CMK (cell line): ENCODE measurements at places on chromosomes 16 and 17.

- DNase-seq: no peak
Measured at GRCh38 chr17:76547183-76547641, 7.4 kb downstream of the PRCD start.

- DNase-seq: no peak
Measured at GRCh38 chr17:56257075-56257474, 103.8 kb downstream of the ANKFN1 start.

DNA sequence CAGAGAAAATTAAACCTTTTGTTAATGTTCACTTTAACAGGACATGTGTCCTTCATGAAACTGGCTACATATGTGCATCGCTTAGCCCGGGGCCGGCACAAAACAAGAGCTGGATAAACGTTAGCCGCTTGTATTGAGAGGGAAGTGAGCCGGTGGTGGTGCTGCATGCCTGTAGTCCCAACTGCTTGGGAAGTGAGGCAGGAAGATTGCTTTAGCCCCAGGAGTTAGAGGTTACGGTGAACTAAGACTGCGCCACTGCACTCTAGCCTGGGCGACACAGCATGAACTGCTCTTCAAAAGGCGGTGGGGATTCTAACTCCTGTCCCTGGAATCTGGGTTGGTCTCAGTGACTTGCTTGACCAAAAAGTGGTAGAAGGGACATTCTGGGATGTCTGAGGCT is 15.0 kb upstream of the SPHK1 start:
- no peak for DNase-seq

GRCh38 chr17:76326306-76326705 is 18.2 kb upstream of the QRICH2 start:
- no peak for DNase-seq

DNA sequence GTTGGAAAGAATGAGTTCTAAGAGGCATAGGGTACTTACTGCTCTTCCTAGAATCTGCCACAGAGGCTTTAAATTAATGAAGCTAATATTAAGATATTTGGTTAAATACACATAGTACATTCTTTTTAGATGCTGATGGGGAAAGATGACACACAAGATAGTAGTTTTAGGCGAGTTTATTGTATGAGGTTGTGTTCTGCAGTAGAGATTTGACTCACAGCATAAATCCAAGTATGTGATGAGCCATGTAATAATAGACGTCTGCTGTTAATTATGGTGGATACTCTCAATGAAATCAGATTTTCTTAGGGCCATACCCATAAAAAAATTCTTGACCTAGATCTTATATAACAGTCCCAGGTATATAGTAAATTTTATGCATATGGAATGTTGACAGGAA is 8.0 kb downstream of the TNRC6C start:
- no peak for DNase-seq

DNA sequence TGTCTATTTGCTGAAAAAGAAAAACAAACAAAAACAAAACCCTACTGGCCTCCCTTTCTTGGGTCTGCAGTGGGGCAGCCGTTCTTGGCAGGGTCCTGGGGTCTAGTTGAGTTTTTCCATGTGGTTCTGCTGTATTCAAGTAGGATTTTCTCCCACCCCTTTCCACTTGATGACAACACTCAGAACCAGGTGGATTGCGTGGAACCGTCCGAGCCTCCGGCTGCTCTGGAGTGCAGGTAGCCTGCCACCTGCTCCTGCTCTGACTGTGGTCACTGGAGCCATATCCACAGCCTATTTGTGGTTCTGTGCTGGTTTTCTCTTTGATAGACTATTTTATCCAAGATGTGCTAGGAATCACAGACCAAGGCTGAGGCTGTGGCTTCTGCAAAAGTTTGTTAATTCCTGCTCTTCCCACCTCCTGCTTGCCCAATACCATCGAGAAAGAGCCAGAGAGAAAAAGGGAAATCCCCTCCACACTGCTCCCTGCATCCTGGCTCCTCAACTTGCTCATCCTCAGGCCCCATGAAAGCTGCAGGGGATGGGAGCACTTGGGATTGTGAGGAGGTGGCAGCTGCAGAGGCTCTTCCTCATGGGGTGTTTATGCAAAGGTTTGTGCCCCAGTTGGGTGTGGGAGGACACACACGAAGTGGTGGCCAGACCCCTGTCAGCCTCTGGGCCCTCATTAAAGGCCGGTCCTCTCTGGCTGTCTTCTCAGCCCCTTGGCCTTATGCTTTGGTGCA is 377.8 kb upstream of the TNRC6C start:
- DNase-seq: no peak

DNA sequence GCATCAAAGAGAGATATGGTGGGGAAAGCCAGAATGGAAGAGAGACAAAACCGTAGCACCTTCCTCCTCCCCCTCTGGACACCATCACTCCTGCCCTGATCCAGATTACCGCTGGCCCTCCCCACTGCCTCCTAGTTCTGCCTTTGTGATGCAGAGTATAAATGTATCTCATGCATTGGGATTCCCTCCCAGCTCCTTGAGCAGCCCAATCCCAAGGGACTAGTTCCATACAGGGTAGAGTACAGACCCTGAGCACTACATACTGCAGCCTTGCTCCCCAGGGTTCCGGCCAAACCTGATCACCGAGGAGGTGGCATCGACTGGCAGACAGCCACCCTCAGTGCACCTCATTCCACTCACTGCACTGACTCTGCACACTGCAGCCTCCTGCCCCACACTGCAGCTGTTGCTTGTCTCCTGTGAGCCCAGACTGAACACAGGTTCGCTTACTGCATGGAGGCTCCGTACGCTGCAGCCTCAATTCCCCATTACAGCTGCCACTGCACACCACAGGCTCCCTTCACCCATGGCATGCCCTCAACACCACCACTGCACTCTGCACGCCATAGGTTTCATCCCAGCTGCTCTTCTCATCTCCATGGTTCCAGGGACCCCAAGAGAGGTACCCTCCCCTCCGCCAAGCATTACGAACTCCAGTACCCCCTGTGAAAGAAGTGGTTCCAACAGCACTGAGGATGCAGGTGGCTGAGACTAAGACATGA is 1.7 kb upstream of the THRA start:
- no peak for DNase-seq

DNA sequence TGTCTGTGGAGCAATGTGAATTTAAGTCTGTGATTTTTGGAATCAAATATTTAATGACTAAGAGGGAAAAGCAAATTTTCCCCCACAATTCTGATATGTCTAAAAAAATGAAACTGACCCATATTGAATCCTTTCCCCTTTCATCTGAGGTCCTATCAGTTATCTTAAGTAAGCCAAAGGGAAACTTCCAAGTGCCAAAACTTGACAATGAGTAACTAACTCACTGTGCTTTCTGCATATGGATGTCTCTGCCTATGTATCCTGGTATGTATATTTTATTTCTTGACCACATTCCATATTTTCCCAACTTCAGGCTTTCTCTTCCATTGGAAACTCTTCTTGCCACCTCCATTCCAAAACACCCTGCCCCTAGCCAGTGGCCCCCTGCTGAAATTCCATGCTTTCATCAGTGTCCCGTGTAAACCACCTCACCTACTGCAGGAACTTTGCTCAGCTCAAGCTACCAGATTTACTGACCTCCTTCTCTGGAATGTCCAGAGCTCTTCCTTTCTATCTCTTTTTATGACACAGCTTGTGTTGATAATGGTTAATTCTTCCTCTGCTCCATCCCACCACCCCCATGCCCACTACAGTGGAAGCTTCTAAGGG is 59.0 kb downstream of the TOX3 start:
- DNase-seq: no peak

- DNase-seq: no peak
Measured at GRCh38 chr17:79985361-79985942, 50.2 kb downstream of the TBC1D16 start.

GRCh38 chr17:73654241-73654640 is 10.0 kb upstream of the SDK2 start:
- no peak for DNase-seq

DNA sequence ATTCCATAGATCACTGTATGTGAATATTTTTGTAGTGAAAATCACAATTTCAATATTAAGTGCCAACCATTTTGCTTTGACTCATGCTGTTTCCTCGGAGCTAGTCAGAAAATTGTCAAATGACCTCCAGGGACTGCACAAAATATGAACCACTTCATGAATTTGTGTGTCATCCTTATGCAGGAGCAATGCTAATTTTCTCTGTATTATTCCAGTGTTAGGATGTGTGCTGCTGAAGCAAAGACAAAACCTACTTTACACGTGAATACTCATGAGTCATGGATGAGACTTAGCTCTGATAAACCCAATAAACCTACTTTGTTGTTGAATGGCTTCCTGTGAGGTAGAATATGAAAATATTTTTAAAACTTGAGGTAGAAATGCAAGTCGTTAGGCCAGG is 65.2 kb downstream of the SHCBP1 start:
- DNase-seq: no peak

DNA sequence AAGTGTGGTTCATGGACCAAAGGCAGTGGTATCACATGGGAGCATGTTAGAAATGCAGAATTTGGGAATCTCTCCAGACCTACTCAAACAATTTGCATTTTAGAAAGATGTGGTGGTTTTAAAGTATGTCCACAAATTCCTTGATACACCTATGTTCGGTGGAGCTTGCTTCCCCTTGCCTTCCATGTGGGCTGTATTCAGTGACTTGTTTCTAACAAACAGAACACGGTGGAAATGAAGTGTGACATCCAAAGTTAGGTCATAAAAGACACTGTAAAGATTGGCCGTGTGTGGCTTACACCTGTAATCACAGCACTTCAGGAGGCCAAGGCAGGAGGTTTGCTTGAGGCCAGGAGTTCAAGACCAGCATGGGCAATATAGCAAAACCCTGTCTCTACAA is 16.7 kb downstream of the COQ7 start:
- DNase-seq: no peak

DNA sequence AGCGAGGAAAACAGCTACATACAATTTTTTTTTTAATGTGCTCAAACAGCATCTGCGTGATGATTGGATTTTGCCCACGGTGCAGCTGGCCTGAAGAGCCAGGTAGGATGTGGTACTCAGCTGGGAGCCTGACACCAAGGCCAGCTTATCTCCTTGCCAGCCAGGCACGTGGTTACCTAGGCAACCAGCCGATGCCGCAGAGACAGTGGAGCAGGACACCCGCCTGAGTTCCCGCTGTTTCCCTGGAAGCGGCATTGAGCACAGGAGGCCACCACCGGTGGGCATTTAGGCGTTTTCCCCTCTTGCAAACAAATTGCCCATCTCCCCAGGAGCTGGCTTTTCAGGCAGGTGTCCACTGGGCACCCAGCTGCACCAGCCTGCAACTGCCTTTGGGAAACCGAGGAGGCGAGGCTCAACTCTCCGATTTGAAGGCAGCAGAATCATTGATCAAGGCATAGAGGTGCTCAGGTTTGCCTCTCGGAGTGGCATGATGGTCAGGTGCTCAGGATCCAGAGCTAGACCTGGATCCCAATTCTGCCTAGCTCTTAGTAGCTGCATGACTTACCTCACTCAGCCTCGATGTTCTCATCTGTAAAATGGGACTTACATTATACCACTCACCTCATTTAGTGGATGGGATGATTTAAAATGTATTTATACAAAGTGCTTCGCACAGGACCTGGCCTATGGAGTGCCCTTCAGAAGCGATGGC is 137.5 kb upstream of the PLCG2 start:
- DNase-seq: no peak

DNA sequence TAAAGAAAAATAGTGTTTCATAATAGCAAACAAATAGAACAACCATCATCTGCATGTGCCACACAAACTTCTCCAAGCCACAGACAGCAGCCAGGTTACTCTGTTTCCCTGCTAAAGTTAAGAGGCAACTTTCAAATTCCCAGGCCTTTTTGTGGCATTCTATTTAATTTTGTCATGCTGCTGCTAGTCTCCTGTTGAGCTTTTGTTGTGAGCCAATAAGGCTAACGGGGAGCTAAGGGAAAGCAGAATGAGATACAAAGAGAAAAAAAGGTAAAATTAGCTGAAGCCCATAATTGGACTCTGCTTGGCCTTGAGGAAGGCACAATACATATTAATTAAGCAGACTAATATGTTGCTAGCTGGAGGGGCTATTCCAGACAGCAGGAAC is 74.7 kb upstream of the GNAO1 start:
- DNase-seq: no peak

DNA sequence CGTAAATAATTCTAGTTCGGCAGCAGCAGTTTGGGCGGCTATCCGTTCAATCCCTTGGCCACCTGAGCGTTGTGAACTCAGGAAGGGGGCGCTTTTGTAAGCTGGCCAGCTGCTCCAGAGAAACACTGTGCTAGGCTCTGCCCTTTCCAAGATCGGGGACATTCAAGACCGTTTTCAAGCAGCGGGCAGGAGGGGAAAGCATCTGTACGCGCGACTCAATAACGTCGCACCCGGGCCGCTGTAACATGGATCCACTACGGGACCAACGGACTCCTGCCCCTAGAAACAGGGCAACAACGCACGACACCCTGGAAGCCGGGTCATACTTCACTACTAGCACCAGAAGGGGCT is 463 bp downstream of the TOP2A start:
- DNase-seq: no peak

DNA sequence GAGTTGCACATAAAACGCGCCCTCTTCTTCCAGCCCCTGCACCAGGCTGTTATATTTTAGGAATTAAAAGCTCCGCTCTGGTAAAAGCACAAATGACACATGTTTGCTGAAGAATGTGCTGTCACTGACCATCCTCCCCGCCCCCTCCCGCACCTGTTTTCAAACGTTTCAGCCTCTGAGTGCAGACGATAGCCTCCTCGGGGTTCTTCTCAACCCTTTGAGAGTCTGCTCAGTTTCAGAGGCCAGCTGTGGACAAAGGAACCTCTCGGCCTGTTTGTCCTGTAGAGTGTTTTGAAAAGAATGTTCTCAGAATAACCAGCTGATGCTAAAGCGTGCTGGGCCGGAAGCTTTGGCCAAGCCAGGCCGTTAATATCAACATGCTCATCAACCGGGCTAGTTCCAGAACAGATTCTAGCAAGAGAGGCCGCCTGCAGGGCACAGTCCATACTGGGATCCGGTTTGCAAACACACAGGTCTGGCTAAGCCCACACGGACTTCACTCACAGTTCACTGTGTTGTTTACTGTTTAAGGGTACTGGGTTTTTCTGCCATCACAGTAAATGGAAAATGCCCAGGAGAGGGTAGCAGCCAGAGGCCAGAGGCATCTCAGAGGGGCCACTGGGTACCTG is 6.4 kb upstream of the CACNG4 start:
- DNase-seq: no peak

DNA sequence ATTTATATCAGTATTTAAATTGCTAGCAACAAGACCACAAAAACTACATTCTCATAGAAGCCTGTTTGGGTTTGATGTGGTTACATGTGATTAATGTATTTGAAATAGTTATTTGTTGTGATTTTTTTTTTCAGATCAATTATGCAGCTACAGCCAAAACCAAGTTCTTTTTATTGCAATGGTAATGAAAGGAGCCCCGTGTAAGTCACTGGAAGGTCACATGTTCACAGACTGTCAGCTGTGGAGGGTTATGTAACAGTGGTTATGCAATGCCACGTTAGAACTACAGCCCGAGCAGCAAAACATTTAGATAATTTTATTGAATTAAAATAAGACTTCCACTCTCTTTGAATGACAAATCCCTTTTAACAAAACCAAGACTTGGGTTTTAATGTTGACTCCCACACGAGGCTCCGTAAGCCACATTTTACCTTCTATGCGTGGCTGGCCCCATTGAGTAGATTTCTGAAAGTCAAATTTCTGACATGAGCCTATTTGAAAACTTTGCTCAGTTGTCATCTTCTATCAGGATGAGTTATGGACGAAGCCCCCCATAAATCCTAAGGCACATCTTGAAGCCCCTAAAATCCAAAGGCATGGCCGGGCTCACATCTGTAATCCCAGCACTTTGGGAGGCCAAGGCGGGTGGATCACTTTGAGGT is 41.8 kb upstream of the SEC14L1 start:
- DNase-seq: no peak

GRCh38 chr16:78249056-78249455 is 149.6 kb downstream of the WWOX start:
- DNase-seq: no peak

GRCh38 chr16:84453061-84453752 is 51.3 kb downstream of the MEAK7 start:
- DNase-seq: no peak
